ENCODE measurements at places on chromosomes 7 and 10.

DNA sequence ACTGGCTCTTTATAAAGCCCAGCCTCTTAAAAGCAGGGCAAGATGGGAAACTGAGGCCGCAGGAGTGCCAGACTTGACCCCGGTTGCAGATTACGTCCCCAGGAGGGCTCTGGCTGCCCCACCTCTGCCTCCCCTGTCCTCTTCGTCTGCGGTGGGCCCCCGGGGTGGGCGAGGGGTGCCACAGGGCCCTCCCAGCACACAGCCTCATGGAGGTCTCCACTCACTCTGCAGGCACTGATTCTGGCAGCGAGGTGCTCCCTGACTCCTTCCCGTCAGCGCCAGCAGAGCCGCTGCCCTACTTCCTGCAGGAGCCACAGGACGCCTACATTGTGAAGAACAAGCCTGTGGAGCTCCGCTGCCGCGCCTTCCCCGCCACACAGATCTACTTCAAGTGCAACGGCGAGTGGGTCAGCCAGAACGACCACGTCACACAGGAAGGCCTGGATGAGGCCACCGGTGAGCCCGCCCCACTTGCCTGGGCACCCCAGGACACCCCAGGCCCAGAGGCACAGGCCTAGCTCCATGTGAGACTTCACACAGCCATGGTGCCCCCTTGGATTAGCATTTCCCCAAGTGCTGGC, 39.4 kb upstream of the SLC29A3 start:
- no peak for DNase-seq

DNA sequence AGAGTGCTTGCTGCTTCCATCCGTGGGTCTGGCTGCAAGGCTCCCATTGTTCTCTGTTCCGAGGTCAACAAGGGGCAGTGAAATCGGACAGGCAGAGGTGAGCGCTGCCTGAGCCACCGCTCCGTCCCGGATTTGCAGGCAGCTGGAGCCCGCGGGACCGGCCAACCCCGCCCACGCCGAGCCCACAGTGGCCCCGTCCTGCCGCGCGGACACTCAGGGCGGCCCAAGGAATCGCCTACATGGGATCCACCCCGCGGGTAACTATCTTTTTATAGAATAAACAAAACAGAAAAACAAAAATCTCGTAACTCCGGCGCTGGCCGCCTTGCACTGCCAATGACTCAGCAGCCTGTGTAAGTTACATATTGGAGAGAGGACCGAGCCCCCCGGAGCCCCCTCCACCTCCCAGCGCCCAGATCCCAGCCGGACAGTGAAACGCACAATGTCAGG, 1.9 kb downstream of the BNIP3 start:
- no peak for DNase-seq

DNA sequence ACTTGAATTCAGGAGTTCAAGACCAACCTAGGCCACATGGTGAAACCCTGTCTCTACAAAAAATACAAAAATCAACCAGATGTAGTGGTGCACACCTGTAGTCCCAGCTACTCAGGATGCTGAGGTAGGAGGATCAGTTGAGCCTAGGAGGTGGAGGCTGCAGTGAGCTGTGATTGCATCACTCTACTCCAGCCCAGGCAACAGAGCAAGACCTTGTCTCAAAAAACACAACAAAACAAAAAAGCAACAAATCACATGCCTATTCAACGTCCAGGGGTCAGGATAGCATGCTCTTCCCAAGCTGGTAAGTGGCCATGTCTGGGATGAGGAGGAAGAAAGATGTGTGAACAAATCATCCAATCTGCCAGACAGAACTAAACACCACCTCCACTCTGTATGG, 6.2 kb upstream of the RADIL start:
- DNase-seq = no peak

DNA sequence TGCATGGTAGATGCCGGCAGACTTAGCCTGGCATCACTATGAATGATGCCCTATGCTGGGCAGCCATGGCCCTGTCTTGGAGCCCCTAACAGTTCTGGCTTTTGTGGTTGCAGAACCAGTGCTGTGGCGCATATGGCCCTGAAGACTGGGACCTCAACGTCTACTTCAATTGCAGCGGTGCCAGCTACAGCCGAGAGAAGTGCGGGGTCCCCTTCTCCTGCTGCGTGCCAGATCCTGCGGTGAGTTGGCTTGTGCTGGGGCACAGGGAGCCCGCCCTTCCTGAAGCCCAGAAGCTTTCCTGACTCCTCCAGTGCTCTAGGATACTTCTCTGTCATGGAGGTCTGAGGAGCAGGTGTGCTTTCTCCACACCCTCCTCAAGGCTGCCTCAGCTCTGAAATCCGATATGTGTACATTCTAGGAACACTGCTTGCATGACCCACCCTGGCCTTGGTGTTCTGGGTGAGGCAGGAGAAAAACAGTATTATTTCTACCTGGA, 25.6 kb upstream of the SH2D4B start:
- DNase-seq = no peak

DNA sequence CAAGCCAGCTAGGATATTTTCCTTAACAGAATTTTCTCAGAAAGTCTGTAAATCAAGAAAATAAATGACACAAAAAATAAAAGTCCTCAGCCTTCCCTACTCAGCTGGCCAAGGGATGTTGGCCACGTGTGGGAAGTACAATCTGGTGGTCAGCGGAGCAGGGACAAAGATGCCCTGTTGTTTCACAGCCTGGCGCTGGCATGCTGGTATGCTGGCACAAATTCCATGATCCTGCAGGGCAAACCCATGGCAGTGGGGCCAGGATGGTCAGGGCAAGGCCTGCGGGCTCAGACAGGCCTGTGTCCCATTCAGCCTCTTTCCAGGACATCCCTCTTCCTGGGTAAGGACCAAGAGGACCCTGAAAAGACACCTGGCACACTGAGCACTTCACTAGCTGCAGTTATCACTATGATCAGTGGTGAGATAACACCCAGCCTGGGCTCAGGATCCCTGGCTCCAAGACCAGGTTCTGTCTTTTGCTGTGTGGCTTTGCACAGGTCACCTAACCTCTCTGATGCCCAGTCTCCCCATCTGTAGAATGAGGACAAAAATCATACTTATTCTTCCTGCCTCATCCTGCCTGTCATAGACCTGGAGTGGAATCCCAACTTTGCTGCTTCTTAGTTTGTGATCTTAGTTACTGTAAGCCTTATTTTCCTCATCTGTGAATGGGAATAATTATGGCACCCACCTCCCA, 10.8 kb upstream of the HSPA12A start:
- DNase-seq = no peak
